LNCaP clone FGC (cell line): ENCODE measurements at places on chromosomes 7 and 10.

DNA sequence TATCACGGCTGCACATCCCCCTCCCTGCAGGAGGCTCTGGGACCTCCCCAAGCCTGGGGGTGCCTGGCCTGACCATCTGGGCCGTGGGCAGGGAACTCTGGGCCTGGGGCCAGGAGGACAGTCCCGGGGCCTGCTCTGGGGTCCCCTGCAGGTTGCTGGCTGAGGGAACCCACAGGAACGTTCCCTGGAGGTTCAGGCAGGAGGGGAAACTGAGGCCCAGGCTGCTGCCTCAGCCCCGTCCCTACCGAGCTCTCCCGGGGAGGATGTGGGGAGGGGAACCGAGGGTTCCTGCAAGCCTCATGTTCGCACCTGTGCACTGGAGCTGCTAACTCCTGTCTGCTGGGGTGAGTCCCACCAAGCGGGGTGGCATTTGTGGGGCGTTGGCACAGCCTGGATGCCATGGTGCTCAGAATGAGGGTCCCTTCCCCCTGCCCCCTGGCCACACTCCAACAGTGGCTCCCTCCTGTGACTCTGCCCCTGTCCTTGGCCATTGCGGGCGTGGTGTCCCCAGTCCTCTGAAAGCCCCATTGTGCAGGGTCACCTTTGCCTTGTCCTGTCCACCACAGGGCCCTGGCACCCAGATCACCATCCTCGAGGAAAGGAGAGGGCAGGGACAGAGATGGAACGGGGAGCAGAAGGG, 9.4 kb downstream of the ELFN1 start:
- no peak for DNase-seq

- DNase-seq = no peak
These were observed 650.4 kb downstream of the SDK1 start for GRCh38 chr7:3951316-3952055.

GRCh38 chr10:49115796-49116508, 630 bp upstream of the VSTM4 start:
- no peak for DNase-seq

DNA sequence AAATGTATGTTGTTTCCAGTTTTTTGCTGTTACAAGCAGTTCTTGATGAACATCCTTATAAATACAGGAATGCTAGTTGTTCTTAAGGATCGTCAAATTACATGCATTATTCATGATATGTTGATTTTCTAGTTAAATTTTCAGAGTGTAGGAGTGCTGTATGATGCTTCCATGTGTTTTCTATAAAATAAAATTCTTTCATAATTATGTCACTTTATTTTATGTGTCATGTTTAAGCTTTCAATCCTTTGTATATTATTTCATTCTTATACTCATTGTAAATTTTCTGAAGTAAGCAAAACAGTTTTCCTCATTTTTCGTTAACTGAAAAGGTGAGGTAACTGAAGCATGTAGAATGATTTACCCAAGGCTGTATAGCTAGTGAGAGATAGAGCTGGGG, 16.8 kb upstream of the MYPN start:
- DNase-seq = no peak

DNA sequence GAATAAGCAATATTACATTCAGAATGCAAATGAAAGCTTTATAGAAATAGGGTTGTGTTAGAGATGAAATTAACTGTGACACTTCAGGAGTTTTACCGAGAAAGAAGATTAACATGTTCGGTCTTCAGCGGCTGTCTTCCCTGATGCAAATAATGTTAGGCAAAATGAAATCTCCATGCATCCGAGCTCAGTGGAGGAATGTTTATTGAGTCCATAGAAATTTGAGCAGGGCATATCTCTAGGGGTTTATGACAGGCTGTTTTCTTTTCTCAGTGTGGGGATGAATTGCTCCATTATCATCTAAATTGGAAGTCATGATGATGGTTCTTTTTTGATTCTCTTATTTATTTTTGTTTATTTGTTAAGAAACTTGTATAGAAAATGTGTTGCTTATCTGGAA, 31.7 kb downstream of the DYNC1I1 start:
- no peak for DNase-seq

DNA sequence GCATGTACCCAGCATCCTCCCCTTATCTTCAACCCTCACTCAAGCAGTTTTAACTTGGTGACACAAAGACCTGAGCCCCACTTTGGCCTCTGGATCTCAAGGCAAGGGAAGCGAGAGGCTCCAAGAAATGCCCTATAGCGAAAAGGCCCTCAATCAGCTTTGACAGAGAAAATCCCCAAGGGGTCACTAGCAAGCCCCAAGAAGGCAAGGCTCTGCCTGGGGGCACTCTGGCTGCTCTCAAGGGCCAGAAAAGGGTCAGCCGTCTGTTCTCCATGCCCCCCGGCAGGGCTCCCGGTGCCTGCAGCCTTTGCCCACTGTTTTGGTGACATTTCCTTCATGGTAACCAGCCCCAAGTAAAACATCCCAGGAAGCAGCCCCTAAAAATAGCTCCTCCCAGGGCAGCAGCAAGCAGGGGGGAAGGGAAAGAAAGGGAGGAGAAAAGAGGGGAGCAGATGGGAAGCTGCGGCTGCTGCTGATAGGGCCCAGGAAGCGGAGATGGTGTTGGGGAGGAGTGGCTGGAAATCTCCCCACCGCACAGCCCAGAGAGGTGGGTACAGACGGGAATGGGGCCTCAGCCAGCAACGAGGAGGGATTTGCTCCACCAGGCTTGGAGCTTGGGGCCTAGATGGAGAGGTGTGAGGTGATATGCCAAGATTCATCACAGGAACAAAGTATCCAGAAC, 7.1 kb downstream of the CAMK2G start:
- no peak for DNase-seq

DNA sequence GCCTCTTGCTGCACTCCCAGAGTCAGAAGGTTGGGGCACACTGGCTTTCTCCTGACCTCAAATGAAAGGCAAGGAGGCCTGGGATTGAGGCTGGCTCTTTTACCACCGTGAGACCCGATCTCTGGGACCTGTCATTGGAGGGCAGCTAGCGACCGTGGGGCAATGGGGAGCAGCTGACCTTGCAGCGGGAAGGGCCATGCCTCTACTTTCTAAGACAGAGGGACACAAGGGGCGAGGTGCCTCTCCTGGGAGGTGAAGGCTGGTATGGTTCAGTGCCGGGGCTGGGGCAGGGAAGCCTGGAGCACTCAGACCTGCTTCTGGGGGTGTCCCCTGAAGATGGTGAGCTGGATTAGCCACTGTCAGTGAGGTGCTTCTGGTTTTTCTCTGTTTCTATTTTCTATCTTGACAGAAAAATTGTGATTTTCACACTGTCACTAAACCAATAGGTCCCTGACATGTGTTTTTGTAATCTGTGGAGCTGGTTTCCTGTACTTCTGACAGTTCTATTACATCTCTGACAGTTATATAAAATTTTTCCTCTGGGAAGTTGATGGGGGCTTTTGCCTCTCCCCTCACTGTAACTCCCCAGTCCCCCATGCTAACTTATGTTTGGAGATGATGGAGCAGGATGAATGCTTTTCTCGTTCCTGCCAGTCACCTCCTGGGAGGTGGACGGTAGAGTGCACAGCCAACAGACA, 340.8 kb downstream of the RPS24 start:
- no peak for DNase-seq

DNA sequence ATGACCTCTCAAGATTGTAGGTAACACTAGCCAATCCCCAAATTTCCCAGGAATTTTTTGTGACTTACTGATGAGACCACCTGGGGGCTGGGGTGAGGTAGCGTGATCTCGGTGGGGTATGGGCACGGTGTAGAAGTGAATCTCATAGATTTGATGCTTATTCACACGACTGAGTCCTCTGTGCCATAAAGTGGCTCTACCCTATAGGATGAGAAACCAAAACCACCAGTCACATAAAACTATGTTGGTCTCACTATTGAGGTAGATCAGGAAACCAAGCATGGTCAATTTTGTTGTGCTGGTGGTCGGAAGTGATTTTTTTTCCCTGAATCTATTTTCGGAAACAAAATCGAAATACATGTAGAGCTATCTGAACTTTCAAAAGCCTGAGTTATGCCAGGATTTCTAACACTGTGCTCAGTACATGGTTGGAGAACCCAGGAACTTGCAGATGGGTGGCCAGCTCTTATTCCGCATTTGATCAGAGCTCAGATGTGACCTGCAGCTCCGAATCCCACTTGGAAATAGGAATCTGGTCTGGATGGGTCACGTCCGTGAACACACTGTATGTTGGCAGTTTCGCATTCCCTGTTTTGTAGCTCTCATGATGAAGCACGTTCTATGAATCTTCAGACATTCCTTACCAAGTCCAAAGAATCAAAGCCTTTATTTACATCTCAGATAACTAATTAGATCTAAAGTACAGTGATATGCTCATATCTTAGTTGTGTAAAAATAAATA, 261.5 kb downstream of the KLF6 start:
- DNase-seq = no peak

DNA sequence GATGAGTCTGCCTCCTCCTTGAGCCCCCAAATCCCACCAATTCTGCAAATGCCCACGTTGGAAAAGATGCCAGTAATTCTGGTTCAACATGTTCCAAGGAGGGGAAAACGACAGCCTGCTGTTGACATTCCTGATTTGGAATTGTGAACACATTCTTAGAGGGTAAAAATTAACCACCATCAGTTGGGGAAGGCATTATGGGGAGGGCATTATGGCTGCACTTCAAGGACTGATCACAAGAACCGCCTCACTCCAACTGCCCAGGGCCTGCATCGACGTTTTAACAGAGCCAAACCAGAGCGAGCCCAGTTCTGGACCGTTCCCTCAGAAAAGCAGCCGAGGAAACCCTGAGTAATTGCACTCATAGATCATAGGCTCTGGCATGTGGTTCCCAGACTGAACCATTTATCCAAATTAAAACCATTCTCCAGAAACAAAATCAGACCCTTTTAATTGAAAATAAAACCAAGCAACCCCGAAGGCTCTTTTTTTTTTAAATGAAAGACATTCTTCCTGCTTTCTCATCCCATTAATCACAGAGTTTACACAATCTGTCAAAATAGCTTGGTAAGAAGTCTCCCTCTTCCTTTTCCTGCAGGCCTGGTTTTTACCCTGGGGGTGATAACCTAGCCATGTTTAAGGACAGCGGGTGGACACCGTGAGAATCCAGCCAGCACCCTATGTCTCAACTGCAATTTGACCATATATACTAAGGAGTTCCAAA, 8.0 kb downstream of the TNS3 start:
- DNase-seq = no peak

GRCh38 chr10:130036296-130037065, 72.4 kb upstream of the EBF3 start:
- DNase-seq = no peak

GRCh38 chr10:120727001-120727400, 124.2 kb upstream of the WDR11 start:
- peak; percentile 34 for DNase-seq

DNA sequence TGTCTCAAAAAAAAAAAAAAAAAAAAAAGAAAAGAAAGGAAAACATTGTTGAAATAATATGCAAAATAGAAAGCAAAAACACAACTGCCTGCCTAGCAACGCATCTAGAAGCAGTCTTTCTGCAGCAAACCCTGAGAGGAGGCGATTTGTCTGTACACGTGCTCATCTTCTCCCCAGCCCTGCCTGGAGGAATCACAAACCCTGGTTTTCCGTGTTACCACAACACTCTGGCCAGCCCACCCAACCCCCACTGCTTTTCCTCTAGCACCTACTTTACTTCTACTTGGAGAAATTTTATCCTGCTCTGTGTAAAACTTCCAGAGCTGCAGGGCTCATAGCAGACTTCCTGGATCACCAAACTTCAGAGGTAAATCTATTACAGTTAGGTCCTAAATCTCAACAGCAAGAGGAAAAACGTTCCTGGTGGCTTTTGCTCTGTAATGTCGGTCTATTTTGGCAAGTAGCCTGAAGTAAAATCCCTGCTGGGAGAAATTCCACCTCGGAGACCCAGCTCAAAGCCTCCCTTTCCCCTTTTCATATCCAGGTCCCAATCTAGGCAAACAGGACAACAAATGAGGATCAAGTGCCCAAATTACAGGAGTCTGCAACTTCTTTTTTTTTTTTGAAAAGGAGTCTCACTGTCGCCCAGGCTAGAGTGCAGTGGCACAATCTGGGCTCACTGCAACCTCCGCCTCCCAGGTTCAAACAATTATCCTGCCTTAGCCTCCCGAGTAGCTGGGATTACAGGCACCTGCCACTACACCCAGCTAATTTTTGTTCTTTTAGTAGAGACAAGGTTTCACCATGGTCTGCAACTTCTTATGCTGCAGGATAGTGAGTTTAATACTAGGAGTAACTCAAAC, 91.6 kb downstream of the DNMBP start:
- no peak for DNase-seq

GRCh38 chr7:45660201-45660900, 86.2 kb downstream of the ADCY1 start:
- no peak for DNase-seq

GRCh38 chr10:6713716-6714115, 133.6 kb upstream of the PRKCQ start:
- DNase-seq = no peak

GRCh38 chr7:24609570-24609969, 36.3 kb downstream of the PALS2 start:
- DNase-seq = no peak

DNA sequence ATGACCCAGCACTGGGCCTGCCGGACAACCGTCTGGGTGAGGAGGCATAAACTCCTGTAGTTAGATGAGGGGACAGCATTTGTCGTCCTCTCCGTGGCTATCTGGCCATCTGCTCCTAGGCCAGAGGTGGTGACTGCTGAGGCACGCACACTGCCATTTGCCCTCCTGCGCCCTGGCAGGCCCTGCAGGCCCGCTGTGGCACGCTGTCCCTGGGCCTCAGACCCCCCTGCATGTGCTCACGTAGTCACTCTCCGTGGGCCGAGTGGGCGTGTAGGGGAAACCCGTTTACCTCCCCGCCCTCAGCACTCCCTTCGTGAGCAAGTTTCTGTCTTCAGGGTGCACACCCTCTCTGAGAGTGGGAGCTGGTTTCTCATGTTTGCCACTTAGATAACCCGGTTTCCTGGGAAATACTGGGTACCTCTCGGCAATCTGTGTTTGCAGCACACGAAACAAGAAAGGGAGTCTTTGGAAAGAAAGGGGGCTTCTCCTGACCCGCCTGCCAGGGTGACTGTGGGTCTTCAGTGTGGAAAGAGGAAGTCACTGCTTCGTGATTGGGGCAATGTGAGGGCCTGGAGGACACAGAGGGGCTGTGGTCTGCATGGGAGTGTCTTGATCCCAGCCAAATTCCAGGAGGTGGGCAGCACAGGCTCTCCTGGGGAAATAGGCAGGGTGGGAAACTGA, 10.8 kb downstream of the ADAMTS14 start:
- no peak for DNase-seq

GRCh38 chr7:80218723-80219122, 84.1 kb downstream of the GNAI1 start:
- DNase-seq = no peak

- no peak for DNase-seq
These were observed 19.8 kb upstream of the PRRT4 start for GRCh38 chr7:128381161-128381821.

DNA sequence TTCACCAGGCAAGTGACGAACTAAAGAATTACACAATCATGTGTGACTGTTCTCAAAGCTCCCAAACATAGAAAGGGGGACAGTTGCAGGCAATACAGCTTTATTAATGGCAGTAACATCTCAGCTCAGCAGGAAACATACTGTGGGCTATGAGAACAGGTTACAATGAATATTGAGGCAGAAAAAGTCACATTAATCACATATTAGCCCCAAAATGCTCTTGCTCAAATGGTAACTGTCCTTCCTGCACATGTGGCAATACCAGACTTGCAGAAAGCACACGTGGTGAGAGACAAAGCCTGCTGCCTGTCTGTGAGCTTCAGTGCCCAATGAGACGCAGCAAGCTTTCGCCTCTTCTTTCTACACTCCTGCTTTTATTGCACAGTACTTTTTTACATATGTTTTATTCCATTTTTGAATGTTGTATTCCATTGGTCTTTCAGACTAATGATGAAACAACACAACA, 104.9 kb upstream of the ACBD5 start:
- no peak for DNase-seq
